Hippocampal formation (tissue), 2 donors: ENCODE measurements at places on chromosomes 3 and 15.

DNA sequence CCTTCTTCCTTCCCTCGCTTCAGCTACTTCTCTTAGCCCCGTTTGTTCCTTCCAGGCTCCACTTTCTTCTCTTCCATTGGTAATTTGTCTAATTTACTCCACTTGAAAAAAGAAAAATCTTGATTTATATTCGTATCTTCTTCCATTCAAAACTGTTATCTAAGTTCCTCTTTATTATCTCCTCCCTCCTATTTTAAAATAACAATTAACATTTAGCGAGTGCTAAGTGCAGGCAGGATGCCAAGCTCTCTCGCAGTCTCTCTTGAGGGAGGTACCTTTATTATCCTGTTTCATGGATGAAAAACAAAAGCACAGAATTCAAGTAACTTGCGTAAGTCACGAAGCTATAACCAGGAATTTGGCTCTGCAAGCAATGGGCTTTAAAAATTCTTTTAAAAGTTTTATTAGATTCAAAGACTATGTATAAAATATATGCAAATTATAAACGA lies 418.9 kb upstream of the NAALADL2 start:
- DNase-seq: no peak

- DNase-seq: no peak
Measured at GRCh38 chr3:57733790-57734189, 22.3 kb upstream of the SLMAP start.

DNA sequence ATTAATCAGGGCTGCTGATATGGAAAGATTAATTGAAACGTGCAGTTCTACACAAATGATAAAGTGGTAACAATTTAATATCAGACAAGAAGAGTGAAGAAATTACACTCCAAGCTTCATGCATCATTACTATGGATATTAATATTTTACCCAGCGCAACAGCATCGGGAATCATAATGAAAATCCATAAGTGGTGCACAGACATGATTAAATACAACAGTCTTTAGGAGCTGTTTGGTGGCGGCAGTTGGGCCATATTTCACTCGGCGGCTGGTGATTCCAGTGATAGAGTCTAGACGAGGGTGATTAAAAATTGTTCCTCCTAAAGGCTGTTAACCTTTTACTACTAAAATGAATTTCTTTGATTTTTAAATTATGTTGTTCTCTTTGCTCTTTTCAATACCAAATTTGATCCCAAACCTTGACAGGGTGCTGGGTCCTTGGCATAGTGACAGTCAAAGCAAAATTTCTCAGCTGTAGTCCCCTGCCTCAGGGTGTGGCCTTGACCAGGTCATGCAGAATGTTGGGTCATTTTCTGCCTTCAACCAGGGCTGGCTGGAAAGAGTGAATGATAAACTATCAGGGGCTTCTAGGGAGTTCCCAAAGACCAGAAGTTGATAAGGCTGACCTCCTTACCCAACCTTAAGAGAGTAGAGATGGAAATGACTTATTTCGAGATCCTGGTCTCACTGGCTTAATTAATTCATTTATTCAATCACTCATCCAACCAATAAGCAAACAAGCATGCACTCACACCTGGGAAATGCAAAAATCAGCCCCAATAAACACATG lies 392.0 kb downstream of the IL20RB start:
- no peak for DNase-seq

DNA sequence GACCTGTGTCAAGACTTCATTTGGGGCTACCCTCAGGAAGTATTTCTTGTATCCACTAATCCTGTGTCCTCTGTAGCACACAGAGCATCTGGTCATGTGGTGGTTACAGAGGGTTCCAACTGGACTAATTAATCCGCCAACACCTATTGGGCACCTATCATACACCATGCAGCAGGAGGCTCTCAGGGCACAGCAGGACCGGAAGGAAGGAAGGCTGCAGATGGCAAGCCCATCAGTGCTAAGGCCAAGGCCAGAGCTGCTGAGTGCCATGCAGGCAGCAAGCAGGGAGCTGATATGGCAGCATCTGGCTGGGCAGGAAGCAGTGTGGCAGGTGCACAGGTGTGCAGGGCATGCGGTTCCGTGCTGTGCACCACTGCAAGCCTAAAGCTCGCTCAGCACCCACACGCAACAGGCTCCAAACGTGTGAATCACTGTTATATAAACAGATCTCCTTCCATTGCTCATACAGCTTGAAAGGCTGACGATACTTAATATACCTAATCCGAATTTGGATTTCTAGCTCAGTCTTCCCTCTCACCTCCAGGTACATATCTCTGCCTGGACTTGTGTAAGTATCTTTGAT lies 64.4 kb upstream of the SNRPA1 start:
- DNase-seq: no peak

- DNase-seq: peak; percentile 93
Measured at GRCh38 chr3:133805702-133806475, at the start of gene SRPRB. TSS of gene SRPRB (plus strand) at chr3:133805815. CDS start at chr3:133805849, 34 bp downstream.

DNA sequence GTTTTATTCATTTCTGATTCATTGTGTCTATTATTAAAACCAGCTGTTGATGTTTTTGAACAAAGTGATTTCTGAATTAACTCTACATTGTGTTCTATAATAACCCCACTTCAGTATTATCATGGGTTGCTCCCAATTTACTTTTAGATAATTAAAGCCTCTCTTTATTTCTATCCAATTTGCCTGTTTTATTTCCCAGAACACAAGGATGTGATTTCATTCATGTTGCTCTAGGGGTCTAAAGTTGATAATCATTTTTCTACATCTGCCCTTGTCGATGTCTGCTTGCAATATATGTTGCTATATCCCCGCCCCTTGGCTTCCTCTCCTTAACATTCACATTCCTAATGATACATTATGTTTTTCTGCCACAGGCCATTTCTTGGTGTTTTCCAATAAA lies 747.3 kb downstream of the CADM2 start:
- DNase-seq: no peak

DNA sequence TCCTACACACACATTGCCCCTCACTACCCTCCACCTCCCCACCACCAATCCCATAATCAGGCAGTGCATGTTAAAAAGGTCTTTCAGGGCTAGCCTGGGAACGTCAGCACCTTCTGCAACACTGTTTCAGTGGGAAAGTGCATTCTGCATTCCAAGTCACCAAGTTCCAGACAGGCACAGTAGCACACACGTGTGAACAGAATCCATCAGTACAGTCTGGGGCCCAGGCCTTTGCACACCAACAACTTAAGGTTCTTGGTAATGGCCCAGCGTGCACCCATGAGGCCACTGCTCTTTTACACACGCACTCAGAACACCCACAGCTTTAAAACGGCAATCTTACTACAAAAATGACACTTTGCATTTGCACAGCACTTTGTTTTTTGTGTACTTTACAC lies 1.2 kb downstream of the ANXA2 start:
- no peak for DNase-seq

- DNase-seq: no peak
Measured at GRCh38 chr3:45026038-45026437, at the start of gene CLEC3B. TSS of gene CLEC3B (plus strand) at chr3:45026303. CDS start at chr3:45026363, 60 bp downstream.

DNA sequence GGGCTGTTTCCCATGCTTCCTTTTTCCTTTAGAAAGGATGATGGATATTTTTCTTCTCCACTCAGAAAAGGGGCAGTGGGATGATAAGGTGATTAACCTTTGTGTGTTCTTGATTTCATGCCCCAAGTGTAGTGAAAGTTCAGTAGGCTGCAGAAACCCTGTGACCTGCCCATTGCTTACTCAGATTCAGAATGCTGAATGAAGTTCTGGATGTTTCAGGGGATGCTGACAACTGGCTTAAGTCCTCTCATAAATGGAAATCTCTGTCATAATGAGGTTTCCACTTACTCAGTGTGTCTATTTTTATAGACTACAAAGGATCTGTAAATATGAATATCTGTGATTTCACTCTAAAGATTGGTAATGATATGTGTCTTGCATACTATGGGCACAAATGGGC lies 471.3 kb upstream of the TPRG1 start:
- DNase-seq: no peak

- no peak for DNase-seq
Measured at GRCh38 chr15:70476441-70476840, 286.9 kb downstream of the UACA start.

- no peak for DNase-seq
Measured at GRCh38 chr3:153974614-153975013, 146.6 kb upstream of the ARHGEF26 start.

DNA sequence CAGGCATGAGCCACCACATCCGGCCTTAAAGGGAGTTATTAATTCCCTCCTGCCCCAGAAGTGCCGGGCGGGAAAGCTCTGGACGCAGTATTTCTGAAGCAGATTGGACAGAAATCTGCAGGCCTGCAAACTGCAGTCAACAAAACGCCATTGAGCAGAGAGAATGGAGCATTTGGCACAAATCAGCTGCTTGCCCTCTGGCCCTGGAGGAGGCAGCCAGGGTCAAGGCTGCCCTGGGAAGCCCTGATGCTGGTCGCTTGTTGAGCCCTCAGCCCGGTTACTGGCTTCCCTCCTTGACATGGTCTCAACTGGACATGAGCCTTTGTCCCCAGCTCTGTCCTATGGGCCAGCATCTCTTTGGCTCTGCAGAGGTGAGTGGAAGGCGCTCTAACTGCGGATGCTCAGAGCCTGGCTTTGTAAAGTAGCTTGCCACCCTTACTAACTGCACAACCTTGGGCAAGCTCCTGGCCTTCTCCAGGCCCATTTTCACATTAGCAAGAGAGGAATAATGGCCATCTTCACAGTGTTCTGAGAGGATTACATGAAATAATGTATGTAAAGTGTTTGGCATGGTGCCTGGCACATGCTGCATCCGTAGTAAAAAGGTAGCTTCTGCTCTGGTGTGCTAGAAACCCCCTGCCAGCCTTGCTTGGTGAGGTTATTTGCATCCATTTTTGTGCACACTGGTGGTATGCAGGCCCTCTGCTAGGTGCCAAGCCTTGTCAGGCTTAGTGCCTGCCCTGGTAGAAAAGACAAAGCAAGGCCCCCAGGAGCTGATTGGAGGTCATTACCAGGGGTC lies 4.1 kb downstream of the SEMA4B start:
- DNase-seq: no peak

GRCh38 chr3:46715507-46716175 lies 2.0 kb downstream of the PRSS50 start:
- no peak for DNase-seq

DNA sequence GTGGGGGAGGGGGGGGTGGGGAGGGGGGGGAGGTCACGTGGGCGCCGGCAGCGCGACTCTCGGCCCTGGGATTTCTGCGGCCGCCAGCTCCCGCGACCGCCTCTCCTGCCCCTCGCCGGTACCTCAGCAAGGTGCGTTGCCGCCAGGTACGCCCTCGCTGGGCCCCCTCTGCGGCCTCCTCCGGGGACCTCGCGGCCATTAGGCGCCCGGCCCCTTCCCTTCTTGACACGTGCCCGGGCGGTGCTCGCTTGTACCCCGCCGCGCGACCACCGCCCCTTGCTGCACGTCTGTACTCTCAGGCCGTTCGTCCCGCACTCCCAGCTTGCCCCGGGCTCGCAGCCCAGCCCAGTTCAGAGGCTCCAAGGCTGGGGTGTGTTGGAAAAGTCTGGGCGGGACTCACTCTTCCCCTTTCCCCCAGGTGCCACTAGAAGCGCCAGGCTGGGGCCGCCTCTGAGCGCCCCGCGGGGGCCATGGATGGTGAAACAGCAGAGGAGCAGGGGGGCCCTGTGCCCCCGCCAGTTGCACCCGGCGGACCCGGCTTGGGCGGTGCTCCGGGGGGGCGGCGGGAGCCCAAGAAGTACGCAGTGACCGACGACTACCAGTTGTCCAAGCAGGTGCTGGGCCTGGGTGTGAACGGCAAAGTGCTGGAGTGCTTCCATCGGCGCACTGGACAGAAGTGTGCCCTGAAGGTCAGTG lies at the start of gene MAPKAPK3:
MAPKAPK3 (plus strand) TSS at position 56 of the 696 bp plus-strand sequence; CDS start at position 471, 415 bp downstream.
- DNase-seq: no peak

DNA sequence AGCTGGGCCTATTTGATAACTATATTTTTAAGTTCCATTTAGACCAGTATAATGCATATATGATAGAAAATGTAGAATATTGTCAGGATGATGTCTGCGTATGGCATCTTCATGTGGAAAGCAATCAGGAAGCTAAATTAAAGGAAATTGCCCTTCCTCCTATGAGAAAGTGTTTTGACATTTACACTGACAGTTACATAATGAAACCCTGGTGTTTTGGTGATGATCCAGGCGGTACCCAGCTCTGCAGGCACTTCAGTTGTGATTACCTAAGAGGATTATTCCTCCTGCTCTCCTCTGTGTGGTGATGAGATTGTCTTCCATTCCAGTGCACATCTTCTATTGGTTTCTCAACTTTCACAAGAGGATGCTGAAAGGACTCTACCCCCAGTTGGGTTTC lies 126.5 kb upstream of the MITF start:
- no peak for DNase-seq

GRCh38 chr15:66621491-66622467 lies 56.0 kb upstream of the LCTL start:
- no peak for DNase-seq

- DNase-seq: no peak
Measured at GRCh38 chr3:155912090-155912489, 41.6 kb downstream of the GMPS start.

GRCh38 chr15:71440489-71441110 lies 325.3 kb downstream of the THSD4 start:
- peak; percentile 81 for DNase-seq

DNA sequence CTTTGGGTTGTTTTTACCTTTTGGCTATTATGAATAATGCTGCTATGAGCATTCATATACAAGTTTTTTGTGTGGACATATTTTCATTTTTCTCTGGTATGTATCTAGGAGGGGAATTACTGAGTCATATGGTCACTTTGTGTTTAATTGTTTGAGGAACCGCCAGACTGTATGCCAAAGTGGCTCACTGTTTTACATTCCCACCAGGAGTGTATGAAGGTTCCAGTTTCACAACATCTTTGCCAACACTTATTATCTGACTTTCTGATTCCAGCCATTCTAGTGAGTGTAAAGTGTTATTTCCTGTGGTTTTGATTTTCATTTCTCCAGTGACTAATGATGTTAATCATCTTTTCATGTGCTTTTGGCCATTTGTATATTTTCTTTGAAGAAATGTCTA lies 51.8 kb downstream of the CMTM7 start:
- DNase-seq: no peak

DNA sequence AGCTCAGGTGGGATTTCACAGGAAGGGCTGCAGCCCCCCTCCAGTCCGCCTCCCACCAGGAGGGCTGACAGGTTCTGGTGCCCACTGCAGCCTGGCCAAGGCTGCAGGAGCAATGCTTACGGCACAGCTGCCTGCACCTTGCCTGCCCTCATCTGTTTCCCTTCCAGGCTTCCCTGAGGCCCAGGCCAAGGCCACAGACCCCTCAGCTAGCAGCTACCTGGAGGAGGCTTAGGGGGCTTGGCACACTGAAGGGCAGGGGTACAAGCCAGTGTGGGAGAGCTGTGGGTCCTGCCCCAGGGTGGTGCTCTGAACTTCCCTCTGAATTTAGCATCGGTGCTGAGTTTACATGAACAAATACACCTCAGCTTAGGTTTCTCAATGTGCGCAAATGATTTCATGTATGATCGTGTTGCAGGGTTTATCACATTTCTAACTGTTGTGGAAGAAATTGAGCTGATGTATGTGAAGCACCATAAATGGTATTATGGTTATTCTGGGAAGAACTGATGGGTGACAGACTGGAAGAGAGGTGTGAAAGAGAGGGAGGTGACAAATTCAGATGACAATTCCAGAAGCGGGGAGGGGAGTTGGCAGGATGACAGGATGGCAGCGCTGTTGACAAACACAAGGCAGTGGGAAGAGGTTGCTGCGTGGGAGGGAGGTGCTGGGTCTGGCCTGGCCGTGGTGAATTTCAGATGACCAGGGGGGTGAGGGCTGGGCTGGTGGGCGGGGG lies 6.1 kb downstream of the RHCG start:
- peak; percentile 14 for DNase-seq

- no peak for DNase-seq
Measured at GRCh38 chr3:15223685-15224572, 17.9 kb downstream of the CAPN7 start.
